ENCODE measurements at places on chromosomes 12 and 14.

DNA sequence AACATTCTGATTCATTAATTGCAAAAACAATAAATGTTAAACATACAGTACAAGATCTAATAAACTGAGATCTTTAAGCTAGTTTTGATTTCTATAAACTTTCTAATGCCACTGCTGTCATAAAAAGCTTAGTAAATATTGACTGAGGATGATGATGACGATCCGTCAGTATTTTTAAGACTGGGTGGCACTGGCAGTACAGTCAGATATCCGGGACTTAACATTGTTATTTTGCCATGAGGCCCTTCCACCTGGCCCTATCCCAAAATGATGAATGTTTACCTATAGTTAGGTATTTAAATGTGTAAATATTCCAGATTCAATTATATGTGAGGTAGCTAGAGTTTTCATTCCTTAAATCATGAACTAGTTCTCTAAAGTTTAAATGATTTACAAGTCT is 158.5 kb downstream of the FOXA1 start:
- DNase-seq, result no peak

DNA sequence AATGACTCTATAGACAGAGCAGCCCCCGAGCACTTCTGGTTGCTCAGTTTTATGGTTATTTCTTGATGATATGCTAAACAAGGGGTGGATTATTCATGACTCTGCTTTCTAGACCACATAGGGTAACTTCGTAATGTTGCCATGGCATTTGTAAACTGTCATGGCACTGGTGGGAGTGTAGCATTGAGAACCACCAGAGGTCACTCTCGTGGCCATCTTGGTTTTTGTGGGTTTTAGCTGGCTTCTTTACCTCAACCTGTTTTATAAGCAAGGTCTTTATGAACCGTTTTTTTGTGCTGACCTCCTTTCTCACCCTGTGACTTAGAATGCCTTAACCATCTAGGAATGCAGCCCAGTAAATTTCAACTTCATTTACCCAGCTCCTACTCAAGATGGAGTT is 1036.2 kb upstream of the FLRT2 start:
- no peak for DNase-seq

DNA sequence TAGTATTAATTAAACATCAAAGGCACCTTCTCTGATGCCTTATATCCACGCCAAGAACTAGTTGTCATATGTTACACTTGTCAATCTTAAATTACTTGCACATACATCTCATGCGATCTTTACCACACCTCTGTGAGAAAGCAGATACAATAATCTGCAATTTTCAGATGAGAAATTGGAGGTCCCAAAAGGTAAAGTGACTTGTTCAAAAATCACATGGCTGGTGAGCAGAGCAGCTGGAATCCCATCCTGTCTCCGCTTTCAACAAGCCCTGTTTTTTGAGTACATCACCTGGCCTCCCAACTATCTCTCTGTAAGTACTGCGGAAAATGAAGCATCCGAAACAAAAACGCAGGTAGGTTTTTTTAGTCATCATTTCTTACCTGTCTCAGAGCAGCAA is 203.4 kb upstream of the FOXN3 start:
- no peak for DNase-seq

GRCh38 chr12:95951515-95951914 is 8.4 kb downstream of the AMDHD1 start:
- no peak for DNase-seq

DNA sequence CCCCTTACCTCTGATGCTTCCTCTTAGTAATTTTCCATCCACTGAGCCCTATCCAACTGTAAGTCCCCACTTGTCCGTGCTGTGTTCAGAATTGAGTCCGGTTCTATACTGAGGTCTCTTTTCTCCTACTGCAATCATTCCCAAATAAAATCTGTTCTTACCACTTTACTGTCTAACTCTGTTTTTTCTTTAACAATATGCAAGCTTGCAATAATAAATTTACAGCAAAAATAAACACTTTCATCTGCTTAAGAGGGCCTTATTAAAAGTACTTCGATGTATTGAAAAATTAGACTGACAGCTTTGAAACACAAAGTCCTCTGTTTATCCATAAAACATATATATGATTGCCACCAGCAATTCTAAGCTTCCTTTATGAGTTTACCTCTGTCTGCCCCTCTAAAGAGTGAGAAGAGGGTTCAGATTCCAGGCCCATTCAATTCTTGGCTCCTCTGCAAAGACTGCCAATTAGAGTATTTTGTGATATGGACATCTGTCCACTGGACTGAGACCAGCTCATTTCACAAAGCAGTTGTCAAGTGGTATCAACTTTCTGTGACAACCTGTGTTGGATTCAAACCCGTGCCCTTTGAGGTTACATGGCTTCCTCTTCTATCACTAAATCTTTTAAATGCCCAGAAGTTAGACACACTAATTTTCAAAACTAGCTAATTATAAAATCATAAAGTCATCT is 39.9 kb upstream of the G2E3 start:
- no peak for DNase-seq

DNA sequence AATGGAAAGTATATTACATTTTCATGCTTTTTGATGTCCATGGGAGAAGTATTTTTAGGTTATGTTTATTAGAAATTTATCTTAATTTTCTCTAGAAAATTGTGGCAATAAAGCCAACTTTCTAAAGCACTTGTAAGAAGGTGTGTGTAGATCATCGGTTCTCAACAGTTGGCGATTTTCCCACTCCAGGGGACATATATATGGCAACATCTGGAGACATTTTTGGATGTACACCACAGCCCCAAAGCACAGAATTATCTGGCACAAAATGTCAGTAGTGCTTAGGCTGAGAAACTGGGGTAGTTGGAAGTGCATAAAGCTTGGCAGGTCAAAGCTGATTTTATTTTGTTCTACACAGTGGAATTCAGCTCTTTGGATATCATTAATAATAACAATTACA is 86.9 kb downstream of the FLRT2 start:
- DNase-seq, result no peak
